ENCODE measurements at places on chromosomes 5 and 9. TPM values are rescaled to one million over a fixed set of nuclear protein-coding genes. Genes with fewer than 3 reads are reported as not detected.
A peak's percentile ranks its signal among the peaks of the same experiment; 100 is the strongest.

DNA sequence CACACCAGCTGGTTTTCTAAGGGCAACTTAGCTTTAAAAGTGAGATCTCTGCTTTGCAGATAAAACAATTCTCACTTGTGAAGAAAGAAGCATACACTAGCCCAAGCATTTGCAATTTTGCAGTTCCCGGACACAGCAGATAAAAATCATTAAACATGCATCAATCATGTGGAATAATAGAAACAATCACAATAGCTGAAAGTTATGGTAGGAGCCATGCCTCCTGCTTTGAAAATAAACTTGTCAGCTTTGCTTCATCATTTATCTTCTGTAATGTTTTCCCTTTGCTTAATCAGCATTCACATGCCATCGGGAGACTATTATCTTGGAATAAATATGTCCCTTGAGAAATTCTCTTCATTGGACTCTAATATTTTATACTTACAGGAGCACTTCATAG lies 60.3 kb upstream of the DAB2 start:
- DNase-seq, result no peak

GABRP gene
- not detected for total RNA-seq

GRCh38 chr5:53233645-53234405 lies 124.3 kb upstream of the MOCS2 start:
- no peak for DNase-seq

GRCh38 chr9:135921749-135922310 lies 14.5 kb upstream of the CAMSAP1 start:
- DNase-seq, result no peak

DNA sequence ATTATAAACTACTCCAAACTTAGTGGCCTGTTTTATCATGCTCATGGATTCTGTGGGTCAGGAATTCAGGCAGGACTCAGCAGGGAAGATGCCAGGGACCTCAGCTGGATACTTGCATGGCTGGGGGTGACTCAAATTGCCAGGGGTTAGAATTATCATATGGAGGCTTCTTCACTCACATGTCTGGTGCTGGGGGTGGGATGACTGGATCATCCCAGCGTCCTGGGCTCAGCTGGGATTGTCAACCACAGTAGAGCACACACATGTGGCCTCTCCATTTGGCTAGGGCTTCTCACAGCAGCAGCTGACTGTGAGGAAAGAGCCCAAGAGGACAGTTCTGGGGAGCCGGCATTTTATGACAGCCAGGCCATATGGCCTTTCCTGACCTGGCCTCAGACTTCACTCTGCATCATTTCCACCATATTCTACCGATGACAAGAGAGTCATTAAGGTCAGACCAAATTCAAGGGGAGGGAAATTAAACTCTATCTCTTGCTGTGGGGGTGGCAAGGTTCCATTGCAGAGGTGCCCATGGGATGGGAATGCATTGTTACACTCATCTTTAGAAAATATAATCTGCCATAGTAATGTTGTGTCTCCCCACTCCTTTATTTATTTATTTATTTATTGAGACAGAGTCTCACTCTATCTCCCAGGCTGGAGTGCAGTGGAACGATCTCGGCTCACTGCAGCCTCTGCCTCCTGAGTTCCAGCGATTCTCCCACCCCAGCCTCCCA lies 5.2 kb upstream of the GRK6 start:
- no peak for DNase-seq

WNT8A gene
- total RNA-seq, result not detected

- no peak for DNase-seq
Measured at GRCh38 chr5:76688836-76689235, 27.1 kb upstream of the F2R start.

- no peak for DNase-seq
Measured at GRCh38 chr9:114718801-114719221, 36.8 kb upstream of the TEX48 start.

- peak; percentile 30 for DNase-seq
Measured at GRCh38 chr9:15211160-15211814, 95.7 kb downstream of the TTC39B start.

GRCh38 chr9:129323376-129323998 lies 145.4 kb upstream of the IER5L start:
- no peak for DNase-seq

GRCh38 chr9:111040494-111040893 lies 2.2 kb upstream of the LPAR1 start:
- no peak for DNase-seq

DNA sequence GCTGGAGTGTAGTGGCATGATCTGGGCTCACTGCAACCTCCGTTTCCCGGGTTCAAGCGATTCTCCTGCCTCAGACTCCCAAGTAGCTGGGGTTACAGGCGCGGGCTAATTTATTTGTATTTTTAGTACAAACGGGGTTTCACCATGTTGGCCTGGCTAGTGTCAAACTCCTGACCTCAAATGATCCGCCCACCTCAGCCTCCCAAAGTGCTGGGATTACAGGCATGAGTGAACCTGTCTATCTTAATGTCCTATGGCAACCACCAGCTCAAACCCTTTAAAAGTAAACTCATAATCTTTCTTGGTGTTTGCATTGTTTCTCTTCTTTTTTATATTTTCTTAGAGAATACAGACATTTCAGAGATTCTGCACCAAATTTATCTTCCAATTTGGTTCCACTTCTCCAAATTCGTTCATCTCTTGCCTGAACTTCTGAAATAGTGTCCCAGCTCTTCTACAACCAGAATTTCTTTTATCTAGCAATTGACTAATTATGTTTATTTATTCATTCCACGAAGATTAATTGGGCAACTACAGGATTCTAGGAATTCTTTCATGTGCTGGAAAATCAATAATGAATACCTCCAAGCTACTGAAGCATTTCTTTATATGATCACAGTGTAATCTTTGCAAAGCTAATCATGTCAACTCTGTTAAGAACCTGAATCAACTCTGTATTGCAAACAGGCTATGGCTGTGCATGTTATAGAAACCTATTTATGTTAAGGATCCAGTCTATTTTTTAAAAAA lies 60.0 kb upstream of the TYRP1 start:
- DNase-seq, result no peak

PAXX gene
- total RNA-seq, result 49.3 TPM

DNA sequence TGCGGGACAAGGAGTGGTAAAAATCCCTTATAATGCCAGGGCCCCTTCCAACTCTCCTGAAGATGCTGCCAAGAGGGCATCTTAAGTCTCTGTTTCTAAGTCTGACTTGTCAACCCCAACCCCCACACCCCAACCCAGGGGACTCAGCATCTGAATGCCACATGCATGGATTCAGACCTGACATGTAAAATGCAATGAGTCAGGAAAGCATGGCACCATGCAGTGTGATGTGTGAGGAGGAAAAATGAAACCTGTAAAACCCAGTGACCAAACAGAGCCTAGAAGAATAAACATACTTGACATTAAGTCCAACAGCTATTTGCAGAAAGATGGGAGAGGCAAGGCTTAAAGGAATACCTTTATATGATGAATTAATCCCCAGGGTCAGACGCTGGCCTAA lies 112.4 kb downstream of the ASTN2 start:
- DNase-seq, result no peak
